Adrenal gland (tissue), 19 donors: ENCODE measurements at places on chromosomes 16 and 17.

- H3K4me1 ChIP-seq: no peaks in the 10 kb centered on the region
These were observed 50.7 kb upstream of the ARHGAP44 start for GRCh38 chr17:12738624-12739023.

DNA sequence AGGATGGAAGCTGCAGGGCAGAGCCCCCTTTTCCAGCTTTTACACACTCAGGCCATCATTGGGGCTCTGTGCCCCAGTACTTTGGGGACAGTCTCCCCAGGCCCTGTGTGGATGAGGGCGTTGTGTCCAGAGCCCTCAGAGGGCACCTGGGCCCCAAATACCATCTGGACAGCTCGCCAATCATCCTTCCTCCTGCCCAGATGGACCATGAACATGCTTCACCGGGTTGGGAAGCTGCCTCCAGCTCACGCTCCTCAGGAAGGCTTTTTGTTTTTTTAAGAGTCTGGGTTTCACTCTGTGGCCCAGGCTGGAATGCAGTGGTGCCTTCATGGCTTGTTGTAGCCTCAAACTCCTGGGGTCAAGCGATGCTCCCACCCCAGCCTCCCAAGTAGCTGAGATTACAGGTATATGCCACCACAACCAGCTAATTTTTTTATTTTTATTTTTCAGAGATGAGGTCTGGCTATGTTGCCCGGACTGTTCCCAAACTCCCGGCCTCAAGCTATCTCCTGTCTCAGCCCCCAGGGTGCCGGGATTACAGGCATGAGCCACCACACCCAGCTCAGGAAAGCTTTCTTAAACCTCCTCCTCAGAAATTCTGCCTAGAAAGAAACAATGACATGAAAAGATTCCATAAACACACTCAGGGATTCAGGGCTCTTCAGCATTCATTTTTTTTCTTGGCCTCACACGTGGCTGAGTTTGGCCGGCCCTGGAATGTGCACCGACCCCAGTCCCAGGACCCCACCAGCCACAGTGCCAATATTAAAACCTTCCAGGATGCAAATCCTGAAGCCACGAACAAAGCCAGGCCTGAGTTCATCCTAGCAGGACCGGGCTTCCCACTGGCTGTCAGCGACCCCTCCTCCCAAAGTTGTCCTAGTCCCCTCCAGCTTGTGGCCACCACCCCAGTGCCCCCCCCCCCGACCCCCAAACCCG is 27.4 kb upstream of the ZNF423 start:
- no peaks in the 10 kb centered on the region for H3K4me1 ChIP-seq
- H3K27me3 ChIP-seq: no peaks in the 10 kb centered on the region
- no peak overlapping the region for H3K27ac ChIP-seq
- no peak for DNase-seq
- no peak overlapping the region for H3K4me3 ChIP-seq

- no peak for DNase-seq
- H3K4me1 ChIP-seq: peaks cover 12% of the 10 kb centered on the region
- H3K4me3 ChIP-seq: no peak overlapping the region
- no peak overlapping the region for H3K27ac ChIP-seq
- no peaks in the 10 kb centered on the region for H3K36me3 ChIP-seq
These were observed 14.3 kb downstream of the LITAF start for GRCh38 chr16:11572301-11572995.

DNA sequence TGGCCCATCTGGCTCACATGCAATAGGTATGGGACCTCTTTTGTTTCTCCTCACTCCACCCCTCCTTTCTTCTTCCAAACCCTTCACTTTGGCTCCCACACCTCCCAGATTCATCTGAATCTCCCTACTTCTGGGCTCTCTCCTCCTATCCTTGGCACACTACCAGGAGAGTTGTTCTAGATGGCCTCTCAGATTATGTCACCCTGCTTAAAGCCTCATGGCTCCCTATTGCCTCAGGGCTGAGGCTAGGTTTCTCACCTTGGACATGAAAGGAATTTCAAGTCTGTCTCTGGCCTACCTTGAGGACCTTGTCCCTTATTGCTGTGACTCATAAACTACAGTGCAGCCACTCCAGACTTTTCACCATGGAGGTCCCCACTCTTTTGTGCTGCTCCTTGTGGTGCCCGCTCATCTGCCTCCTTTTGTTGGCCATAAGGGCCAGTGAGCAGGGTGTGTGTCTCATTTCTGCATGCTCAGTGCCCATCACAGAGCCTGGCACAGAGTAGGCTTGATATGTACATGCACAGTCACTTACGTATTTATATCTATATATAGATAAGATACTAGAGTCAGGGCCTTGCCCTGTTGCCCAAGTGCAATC is 1.0 kb upstream of the MFAP4 start:
- H3K4me3 ChIP-seq: no peak overlapping the region
- H3K27ac ChIP-seq: peak overlapping the region; percentile 66
- H3K27me3 ChIP-seq: no peaks in the 10 kb centered on the region

- no peaks in the 10 kb centered on the region for H3K27me3 ChIP-seq
- no peak overlapping the region for H3K4me3 ChIP-seq
- H3K36me3 ChIP-seq: peaks cover 19% of the 10 kb centered on the region
- no peak overlapping the region for H3K27ac ChIP-seq
- H3K4me1 ChIP-seq: no peaks in the 10 kb centered on the region
- DNase-seq: no peak
These were observed 8.6 kb upstream of the DUSP14 start for GRCh38 chr17:37481001-37481665.

DNA sequence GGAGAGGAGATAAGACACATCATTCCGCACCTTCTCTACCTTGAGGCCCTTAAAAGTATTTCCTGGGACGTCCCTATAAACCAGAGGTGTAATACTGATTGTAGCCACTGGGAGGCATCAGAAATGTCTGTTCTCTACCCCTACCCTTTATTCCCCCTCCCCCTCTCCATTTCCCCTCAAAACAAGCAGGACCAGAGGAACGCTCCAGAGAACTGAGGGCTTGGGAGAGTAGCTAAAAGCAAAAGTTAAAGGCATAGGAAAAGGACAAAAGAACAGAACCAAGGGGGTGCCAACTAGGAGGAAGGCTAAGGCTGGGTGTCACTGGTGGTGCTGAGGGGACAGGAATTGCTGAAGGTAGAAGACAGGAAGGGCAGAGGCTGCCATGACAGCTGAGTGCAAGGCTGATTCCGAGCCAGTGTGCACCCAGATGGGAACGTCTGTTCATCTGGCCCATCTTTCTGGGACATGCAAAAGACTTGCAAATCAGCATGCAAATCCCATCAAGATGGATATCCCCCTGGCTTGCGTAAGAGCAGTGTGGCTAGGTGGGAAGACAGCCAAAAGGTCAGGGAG is 6.7 kb downstream of the CAMTA2 start:
- H3K4me3 ChIP-seq: no peak overlapping the region
- H3K36me3 ChIP-seq: no peaks in the 10 kb centered on the region
- DNase-seq: no peak
- H3K27ac ChIP-seq: no peak overlapping the region
- H3K4me1 ChIP-seq: peaks cover 3% of the 10 kb centered on the region
- H3K27me3 ChIP-seq: no peaks in the 10 kb centered on the region

DNA sequence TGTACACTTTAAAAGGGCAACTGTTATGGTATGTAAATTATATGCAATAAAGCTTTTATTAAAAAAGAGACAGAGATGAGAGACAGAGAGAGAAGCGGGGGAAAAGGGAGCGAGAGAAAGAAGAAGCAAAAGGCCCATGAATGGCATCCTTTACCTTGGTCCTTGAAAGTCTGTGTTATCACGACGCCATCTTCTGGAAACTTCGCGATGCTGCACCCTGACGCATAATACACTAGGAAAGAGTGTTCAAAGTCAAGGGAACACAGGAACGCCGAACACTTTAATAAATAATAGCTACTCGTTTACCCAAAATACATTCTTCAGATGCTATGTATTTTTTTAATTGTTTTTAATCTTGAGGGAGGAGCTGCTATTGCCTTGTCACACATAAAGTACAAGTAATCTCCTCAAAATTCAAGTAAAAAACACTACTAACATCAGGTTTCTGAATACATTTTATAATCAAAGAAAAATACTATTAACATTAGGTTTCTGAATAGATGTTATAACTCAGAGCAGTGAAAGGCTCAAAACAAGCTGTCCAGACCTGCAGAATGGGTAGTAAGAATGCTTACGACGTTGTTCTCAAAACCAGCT is 23.0 kb upstream of the SLC38A8 start:
- H3K36me3 ChIP-seq: no peaks in the 10 kb centered on the region
- DNase-seq: peak; percentile 53
- no peak overlapping the region for H3K27ac ChIP-seq
- no peak overlapping the region for H3K4me3 ChIP-seq
- peaks cover 7% of the 10 kb centered on the region for H3K4me1 ChIP-seq

DNA sequence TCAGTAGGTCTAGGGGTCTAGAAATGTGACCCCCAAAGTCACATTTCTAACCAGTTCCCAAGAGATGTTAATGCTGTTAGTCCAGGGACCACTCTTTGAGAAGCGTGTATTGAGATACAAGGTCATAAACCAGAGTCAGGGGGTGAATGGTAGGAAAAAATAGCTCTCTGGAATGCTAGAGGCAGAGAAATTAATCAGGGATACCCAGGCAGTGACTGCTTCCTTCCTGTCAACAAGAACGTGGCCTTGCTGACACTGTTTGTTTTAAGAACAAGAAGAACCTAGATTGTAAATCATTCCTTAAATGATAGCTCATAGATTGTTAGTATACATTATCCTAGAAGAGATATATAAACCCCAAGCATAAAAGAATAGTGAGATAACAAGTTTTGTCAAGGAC is 43.8 kb downstream of the PITPNM3 start:
- no peak overlapping the region for H3K4me3 ChIP-seq
- no peaks in the 10 kb centered on the region for H3K27me3 ChIP-seq
- no peaks in the 10 kb centered on the region for H3K4me1 ChIP-seq
- DNase-seq: no peak
- no peak overlapping the region for H3K27ac ChIP-seq
- no peaks in the 10 kb centered on the region for H3K36me3 ChIP-seq

GRCh38 chr17:73613271-73614233 is 30.7 kb downstream of the SDK2 start:
- H3K27ac ChIP-seq: no peak overlapping the region
- no peaks in the 10 kb centered on the region for H3K4me1 ChIP-seq
- H3K4me3 ChIP-seq: no peak overlapping the region
- no peaks in the 10 kb centered on the region for H3K27me3 ChIP-seq
- no peaks in the 10 kb centered on the region for H3K36me3 ChIP-seq

- no peak overlapping the region for H3K27ac ChIP-seq
- H3K4me3 ChIP-seq: peak overlapping the region; percentile 37
- peaks cover 10% of the 10 kb centered on the region for H3K4me1 ChIP-seq
These were observed 572 bp downstream of the FAM171A2 start for GRCh38 chr17:44362949-44363612.

GRCh38 chr16:83137894-83138293 is 511.1 kb downstream of the CDH13 start:
- H3K36me3 ChIP-seq: no peaks in the 10 kb centered on the region
- peaks cover 6% of the 10 kb centered on the region for H3K4me1 ChIP-seq
- H3K4me3 ChIP-seq: peak overlapping the region; percentile 48
- no peaks in the 10 kb centered on the region for H3K27me3 ChIP-seq
- H3K27ac ChIP-seq: peak overlapping the region; percentile 26

GRCh38 chr17:5971969-5972368 is 98.2 kb upstream of the WSCD1 start:
- H3K27ac ChIP-seq: no peak overlapping the region
- no peaks in the 10 kb centered on the region for H3K4me1 ChIP-seq
- no peak for DNase-seq
- no peak overlapping the region for H3K4me3 ChIP-seq

DNA sequence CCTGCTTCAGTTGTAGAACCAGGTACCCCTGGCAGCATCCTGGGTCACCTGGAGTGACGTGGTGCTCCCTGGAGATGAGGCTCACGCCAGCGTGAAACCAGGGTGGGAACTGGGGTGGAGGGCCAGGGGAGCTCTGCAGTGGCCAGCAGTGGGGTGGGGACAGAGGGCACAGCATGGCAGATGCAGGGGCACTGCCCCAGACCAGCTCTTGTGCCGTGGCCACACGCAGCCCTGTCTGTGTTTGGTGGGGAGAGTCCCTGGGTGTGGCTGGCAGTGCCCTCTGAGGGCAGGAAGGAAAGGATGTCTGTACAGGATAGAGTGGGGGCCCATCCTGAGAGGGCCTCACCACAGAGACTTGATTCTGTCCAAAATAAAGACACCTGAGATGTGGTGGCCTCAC is 24.5 kb downstream of the ZNF750 start:
- H3K27ac ChIP-seq: no peak overlapping the region
- H3K36me3 ChIP-seq: no peaks in the 10 kb centered on the region
- no peaks in the 10 kb centered on the region for H3K27me3 ChIP-seq
- H3K4me3 ChIP-seq: no peak overlapping the region
- no peaks in the 10 kb centered on the region for H3K4me1 ChIP-seq

DNA sequence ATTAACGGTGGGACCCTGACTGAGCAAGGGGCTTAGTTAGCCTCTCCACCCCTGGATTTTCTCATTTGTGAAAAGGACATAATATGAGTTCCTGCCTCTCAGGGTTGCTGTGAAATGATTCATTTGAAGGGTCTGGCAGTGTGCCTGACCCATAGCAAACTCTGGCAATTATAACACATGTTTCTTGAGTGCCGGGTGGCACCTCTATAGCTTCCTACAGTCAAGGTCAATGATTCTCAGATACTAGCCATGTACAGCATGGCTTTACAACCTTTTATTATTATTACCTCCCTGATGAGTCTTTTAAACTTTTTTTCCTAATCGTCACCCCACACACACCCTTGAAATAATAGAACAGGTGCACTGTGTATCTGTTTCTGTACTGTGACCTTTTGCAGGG is 42.1 kb downstream of the TMEM114 start:
- no peaks in the 10 kb centered on the region for H3K36me3 ChIP-seq
- no peak overlapping the region for H3K4me3 ChIP-seq
- DNase-seq: no peak
- no peak overlapping the region for H3K27ac ChIP-seq

DNA sequence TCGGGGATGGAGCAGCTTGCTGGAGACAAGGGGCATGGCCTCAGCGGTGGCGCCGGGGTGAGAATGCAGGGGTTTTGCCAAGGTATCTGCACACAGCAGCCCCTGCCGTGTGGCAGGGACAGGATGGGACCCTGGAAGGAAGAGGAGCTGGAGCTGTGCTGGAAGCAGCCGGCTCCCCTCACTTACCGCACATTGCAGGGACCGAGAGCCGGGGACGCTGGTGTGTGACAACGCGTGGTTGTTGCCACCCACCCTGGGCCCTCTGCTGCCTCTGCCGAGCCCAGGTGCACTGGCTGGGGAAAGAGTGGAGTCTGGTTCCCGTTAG is 3.0 kb downstream of the NUBP2 start:
- H3K27ac ChIP-seq: no peak overlapping the region
- no peak for DNase-seq
- peaks cover 10% of the 10 kb centered on the region for H3K4me1 ChIP-seq
- no peaks in the 10 kb centered on the region for H3K27me3 ChIP-seq
- no peak overlapping the region for H3K4me3 ChIP-seq
- peaks cover 32% of the 10 kb centered on the region for H3K36me3 ChIP-seq

DNA sequence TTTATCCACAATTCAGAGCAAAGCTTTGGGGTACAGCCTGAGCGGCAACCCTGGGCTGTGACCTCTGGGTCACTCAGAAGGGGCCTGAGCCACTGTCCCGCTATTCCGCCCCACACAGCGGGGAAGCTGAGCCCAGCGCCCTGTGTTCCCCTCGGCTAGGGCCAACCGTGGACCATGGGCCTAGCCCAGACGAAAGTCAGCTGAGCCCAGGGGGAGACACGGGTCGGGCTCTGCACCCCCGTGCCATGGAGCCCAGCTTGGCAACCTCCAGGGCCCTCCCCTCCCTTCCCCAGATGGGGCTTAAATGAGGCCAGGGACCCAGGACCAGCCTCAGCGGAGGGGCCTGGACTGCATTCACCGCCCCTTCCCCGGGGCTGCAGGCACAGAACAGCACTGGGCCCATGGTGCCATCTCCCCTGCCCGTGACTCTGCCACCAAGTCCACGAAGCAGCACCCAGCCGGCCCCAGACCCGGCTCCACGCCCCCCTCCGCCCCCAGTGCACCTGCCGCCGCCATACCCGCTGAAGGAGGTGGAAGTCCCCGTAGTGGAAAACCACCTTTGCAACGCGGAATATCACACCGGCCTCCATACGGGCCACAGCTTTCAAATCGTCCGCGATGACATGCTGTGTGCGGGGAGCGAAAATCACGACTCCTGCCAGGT is 1.8 kb downstream of the TPSD1 start:
- DNase-seq: no peak
- H3K36me3 ChIP-seq: no peaks in the 10 kb centered on the region
- H3K27me3 ChIP-seq: peaks cover 16% of the 10 kb centered on the region
